ENCODE measurements at places on chromosomes 2 and 18.
A peak's percentile ranks its signal among the peaks of the same experiment; 100 is the strongest.

- DNase-seq, result no peak
These were observed 187.7 kb downstream of the ZFP36L2 start for GRCh38 chr2:43038696-43039094.

GRCh38 chr2:180761224-180761623, 219.2 kb upstream of the UBE2E3 start:
- peak; percentile 64 for DNase-seq

- DNase-seq, result peak; percentile 99
These were observed 22.6 kb downstream of the FER1L5 start for GRCh38 chr2:96665083-96665569.

DNA sequence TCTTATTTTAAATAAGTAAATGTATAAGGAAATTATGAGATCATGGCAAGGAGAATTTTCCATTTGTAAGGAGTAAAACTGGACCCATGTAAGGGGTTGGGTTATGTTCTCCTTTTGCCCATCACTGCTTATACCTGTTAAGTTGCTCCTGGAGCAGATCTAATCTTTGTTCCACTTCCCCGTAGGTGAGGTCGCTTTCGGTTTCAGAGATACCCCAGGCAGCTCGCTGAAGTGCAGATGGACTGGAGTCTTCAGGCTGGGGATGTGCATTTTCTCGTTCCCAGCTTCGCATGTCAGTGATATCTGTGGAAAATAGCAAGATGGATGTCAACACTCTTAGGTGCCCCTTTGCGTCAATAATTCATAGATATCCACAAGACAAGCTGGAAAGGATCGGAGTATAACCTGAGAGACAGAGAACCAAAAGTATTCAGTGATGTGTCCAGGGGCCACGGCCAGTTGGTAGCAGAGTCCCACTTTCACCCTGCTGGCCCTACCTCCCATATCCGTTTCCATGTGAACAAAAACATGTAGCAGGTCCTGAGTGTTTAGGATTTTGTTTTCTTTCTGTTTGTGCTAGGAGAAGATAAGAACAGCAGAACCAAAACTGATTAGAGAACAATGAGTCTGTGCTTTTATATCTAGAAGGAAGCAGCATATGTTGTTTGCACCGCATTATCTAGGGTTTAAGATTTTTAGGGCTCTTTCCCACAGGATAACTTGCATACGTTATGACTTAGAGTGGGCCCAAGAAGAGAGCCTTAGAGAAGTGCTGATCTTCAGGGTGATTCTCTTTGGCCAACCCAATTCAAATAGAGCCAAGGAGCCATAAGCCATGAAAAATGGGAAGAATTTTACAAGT, 36.0 kb downstream of the GCA start:
- DNase-seq, result no peak

DNA sequence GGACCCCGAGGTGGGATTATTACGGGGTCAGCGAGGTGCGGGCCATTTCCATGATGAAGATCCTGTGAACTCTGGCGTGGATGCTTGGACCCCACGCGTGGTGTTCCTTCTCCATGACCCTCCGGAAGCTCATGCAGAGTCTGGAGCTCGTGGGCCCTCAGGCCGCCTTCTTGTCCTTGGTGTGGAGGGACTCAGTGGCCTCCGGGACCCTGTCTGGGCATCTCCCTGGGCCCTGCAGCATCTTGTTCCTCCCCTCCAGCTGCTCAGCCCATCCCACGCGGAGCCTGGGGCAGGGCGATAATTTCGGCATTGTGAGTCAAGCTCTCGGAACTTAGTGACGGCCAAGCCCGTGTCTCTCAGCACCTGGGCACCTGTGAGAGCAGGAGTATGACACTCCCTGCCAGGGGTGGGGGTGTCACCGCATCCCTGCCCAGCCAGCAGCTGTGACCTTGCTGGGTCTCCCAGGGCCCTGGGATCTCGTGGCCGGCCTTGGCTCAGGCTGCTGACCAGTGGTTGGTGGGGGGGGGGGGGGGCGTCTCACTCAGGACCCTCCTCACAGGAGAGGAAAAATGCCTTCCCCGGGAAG, 24.6 kb downstream of the RTP5 start:
- no peak for DNase-seq

- no peak for DNase-seq
These were observed 26.6 kb upstream of the TEX44 start for GRCh38 chr2:231565887-231566594.

DNA sequence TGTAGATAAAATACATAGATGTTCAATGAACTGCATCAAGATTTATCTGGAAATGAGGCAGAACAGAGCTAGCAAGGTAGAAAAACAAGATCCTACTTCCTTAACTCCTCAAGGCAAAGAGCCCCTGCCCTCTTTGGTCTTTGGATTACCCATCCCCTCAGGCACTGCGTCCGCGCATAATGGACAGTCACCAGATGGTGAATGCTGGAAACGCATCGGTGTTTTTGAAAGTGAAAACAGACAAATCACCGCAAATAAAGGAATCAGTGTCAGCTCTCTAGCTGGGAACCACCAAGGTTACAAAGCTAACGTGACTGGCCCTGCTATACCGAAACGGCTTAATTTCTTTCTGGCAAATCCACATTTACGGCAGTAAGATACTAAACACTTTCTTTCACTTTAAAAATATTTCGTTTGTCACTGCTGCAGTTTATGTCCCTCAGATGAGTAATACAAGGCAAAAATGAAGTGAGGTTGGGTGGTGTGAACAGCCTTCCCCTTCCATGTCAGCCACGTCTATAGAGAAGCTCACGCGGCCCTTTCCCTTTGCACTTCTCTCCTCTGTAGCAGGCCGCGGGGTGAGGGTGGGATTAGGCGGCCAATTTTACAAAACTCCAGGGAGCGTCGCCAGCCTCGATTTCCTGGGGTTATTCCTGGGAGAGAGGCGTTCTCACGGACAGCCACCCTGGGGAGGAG, 627 bp upstream of the GALR1 start:
- DNase-seq, result no peak

DNA sequence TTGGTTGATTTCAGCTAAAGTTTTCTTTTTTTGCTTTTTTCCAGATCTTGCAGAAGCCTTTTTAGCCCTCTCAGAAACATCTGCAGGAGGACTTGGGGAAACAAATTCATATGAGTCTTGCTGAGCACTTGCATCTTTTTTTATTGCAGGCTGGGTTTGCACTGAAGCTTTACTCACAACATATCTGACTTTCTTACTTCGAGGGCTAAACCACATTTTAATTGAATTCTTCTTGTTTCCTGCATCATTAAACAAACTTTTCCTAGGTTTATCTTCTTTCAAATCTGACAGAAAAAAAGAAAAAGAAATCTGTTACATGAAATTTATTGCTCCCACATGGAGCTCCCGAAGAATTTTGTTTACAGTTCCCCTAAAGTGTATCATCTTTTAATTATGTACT, 28.3 kb downstream of the BARD1 start:
- no peak for DNase-seq

DNA sequence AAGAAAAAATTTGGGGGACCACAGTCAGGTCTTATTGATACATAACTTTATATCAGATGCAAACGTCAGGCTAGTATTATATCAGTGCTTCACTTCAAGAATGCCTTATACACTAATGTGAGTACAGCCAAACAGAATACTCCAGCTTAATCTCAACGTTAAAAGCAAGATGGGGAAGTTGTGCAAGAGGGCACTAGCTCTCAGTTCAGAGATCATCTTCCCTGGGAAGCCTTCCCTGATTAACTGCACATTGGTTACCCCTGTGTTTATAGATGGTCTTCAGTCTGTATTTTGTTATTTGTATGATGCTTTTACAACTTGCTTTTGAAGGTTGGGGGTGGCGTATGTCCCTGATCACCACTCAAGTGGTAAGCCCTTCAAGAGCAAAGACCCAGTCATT, 11.4 kb downstream of the EPAS1 start:
- DNase-seq, result no peak

GRCh38 chr2:203675086-203675485, 31.4 kb upstream of the CD28 start:
- DNase-seq, result no peak

- peak; percentile 28 for DNase-seq
These were observed 14.9 kb downstream of the ATOH8 start for GRCh38 chr2:85768713-85769112.

- no peak for DNase-seq
These were observed 51.3 kb upstream of the ITSN2 start for GRCh38 chr2:24411488-24412151.

- no peak for DNase-seq
These were observed 330.8 kb downstream of the CYP26B1 start for GRCh38 chr2:71816815-71817214.

- DNase-seq, result no peak
These were observed 161.9 kb upstream of the EPAS1 start for GRCh38 chr2:46135228-46135855.

- DNase-seq, result no peak
These were observed 1875.2 kb upstream of the PIK3C3 start for GRCh38 chr18:40079786-40080185.

DNA sequence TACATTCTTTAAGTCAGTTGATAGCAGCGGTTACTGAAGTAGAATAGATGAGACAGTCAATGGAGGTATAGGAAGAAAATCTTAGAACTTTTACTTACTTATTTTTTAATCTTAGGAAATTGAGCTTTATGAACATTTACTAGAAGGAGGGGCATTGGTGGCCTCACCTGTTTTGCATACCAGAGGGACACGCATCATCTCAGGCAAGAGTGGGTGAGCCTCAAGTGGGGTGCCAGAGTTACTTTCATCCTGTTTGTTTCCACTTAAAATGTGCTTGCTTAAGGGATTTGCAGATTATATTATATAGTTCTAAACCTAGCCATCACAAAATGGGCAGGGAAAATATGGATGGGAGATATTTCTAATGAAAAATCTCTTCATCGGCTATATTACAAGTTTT, 61.6 kb downstream of the WDR7 start:
- DNase-seq, result no peak

GRCh38 chr2:109466674-109467575, 146.8 kb downstream of the SEPTIN10 start:
- DNase-seq, result peak; percentile 71
